ENCODE measurements at places on chromosomes 7 and 10.

DNA sequence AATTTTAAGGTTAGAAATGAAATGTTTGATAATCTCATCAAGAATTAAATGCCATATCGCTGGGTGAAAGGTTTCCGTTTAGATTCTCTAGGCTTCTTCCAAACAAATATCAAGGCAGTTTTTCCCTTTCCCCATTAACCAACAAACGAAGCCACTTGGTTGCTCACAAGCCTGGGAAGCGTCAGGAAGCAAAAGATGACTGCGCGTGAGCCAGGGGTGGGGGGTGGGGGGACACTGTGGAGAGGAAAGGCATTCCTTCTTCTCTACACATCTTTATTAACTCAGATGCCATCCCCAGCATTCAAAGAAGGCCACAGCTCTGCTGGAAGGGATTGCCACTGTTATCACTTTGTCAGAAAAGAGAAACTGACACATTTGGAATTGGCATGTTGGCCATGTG, 207.1 kb downstream of the TRIL start:
- no peak for DNase-seq

DNA sequence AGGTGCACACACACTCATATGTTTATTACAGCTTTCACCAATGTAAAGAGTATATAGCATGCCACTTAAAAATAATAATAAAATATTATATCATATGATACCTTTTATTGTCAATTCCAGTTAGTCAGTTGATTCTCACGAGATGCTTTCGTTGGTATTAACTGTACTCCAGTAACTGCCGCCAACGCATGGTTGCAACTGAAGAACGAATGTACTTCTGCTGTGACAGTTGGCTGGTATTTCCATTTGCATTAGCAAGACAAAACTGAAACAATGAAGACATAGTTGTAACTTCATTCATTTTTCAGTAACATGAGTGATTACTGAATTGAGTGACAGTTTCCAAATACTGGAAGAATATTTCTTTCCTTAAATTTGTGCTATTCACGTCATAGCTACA, 70.5 kb upstream of the PRKCQ start:
- no peak for DNase-seq

DNA sequence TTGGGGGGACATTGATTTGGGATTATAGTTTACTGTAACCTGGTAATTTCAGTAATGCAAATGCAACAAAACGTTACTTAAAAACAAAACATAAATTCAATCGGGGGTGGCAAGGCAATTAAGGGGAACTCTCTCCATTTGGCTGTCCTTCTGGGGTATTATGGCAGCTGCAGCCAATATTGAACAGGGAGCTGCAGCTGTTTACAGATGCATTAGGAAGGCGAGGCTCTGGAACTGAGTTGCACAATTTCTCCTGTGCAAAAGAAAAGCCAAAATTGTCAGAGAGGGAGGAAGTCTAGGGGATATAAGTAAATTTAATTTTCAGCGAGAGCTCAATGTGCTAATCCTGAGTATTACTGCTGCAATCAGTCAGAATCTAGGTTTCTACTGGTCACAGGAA, 36.1 kb downstream of the NEUROD6 start:
- DNase-seq: no peak

DNA sequence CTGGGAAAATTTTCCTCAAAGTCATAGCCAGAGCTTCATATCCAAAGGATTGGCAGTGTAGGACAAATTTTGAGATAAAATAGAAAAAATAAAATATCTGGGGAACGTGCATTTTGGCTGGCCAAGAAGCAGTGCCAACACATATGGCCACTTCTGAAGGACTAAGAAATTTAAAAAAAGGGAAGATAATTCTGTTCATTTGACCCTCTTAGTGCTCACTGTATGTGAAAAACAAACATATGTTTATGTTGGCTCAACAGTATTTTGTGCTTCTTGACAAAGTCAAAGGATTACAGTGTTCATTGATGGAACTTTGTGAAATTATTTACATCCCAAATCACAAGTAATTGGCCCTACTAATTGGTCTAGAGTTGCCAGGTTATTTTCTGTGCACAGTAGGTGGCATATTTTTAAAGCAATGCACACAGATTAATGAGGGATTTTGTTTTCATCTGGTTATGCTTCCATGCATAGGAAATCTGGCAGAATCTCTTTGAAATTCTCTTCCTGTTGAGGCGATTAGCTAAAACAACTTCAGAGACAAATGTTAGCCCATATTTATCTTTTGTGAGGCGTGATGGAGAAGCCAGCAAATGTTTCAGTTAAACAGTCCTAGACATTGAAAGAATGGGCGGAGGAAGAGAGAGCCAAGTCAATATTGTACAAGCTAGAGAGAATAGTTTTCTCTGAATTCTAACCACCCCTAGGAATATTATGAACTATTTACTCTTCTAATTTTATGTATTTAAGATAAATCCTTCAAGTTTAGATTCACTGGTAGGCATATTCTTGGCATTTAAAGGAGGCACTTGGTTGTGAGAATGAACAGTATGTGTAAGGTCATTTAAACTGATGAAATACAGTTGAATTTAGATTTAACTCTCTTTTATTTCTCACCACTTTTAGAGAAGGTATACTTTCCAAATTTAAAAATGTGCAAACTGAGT, 237.7 kb upstream of the MBL2 start:
- DNase-seq: no peak

- DNase-seq: no peak
Observed at GRCh38 chr10:1287487-1287886, 231.3 kb downstream of the WDR37 start.

DNA sequence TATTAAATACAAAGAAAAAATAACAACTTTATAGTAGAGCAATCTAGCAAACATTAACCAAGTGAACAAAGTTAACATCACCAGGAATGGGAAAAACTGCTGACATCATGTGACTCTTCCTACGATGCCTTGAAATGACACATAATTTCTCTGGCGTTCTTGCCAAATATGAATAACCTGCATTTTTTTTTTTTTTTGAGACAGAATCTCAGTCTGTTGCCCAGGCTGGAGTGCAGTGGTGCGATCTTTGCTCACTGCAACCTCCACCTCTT, 126.5 kb upstream of the VKORC1L1 start:
- no peak for DNase-seq

DNA sequence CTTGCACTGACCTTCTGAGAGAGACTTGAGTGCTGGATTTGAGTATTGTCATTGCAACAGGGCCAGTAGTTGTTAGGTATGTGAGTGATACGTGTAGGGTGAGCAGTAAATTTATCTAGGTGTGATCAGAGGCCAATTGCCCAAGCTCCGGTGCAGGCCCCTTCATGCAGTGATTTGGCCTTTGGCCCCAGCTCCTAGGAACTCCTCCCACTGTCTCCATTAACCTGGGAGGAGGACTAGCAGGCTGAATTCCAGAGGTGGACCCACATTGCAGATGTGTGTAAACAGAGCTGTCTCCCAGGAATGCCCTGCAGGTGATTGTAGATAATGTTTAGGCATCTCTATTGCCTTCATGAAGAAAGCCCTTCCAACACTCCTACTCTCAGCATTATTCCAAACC, 19.5 kb downstream of the TCF7L2 start:
- DNase-seq: no peak

GRCh38 chr7:99036546-99037111, 107.3 kb downstream of the SMURF1 start:
- DNase-seq: no peak

GRCh38 chr10:102121739-102122372, 1.7 kb upstream of the LDB1 start:
- DNase-seq: no peak

DNA sequence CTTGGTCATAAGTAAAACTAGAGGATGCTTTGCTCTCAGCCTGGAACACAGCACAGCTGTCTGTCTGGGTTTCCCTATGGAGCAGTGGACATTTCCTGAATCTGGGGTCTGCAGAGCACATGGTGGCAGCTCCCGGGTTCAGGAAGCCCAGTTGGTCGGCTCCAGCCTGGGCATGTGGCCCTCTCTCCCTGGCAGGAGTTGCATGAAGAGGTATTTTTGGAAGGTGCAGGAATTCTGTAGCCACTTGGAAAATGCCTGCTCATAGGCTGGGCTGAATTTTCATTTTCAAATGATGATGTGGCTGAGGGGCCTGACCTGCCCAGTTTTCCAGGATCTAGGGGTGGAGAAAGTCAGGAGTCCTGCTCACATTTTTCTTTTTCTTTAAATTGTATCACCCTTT, 6.7 kb upstream of the TPST1 start:
- DNase-seq: no peak

DNA sequence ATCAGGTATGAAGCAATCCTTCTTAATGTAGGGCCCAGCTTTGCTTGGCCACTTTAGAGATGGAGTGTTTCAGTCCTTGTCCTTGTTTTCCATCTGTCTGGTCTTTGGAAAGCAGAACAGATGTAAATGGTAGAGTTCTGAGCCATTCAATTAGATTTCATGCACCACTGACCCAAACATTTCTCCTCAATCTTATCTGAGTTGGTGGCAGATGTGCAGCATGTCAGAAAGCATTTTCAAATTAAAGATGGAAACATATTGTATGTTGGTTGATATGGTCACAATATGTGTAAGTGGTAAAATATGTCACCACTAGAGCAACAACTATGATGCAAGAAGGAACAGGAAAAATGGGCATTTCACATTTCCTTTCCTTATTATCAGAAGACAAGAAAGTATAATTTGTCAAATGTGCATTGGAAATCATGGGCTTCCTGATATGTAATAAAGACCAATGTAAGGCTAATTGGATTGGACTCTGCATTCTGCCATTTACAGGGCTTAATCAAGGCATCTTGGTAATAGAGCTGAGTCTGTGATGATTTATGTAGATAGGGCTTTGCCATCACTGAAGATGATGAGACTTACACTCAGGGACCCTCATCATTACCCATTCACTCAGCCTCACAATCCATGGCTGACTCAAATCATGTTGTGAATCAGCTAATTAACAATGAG, 750.7 kb downstream of the NRG3 start:
- no peak for DNase-seq

DNA sequence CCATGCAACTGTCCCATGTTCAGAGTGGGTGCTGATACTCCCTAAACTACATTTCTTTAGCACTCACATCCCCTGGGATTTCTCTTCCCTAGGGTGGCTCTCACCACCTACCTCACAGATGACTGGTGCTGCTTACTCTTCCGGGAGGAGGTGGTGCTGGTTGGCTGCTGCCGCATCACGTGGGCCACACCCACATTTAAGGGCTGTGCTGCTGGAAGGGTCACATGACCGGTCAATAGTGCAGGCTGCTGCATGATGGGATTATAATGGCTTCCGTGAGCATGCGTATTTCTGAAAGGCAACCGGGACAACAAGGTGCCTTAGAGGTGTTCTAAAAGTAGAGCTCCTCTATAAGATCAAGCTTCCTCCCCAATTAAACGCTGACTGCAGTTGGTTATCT, 76.8 kb downstream of the CLEC2L start:
- DNase-seq: no peak

GRCh38 chr7:28512668-28513440, 100.5 kb downstream of the CREB5 start:
- no peak for DNase-seq

- DNase-seq: no peak
Observed at GRCh38 chr10:13983035-13983434, 347.7 kb downstream of the FRMD4A start.

- DNase-seq: no peak
Observed at GRCh38 chr10:43119416-43120115, 18.7 kb upstream of the CSGALNACT2 start.

DNA sequence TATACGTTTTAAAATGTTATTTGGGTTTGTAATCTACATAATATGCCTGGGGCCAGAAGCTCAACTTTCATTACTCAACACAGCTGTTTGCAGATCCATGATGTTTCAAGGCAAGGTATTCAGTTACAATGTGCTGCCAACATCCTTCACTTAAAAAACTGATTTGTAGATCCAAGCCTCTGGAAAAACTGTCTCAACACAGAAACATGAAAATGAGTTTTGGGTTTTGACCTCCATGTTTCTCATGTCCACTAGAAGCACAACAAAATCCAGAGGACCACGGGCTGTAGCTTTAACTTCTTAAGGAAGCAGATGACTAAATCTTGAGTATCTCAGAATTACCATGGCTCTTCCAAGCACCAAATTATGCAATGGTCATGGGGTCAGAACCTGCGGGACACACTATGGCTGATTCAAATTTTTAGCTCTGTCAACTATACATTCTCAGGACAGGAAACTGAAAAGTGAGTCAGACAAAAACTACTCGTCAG, 247.1 kb upstream of the GRB10 start:
- no peak for DNase-seq

DNA sequence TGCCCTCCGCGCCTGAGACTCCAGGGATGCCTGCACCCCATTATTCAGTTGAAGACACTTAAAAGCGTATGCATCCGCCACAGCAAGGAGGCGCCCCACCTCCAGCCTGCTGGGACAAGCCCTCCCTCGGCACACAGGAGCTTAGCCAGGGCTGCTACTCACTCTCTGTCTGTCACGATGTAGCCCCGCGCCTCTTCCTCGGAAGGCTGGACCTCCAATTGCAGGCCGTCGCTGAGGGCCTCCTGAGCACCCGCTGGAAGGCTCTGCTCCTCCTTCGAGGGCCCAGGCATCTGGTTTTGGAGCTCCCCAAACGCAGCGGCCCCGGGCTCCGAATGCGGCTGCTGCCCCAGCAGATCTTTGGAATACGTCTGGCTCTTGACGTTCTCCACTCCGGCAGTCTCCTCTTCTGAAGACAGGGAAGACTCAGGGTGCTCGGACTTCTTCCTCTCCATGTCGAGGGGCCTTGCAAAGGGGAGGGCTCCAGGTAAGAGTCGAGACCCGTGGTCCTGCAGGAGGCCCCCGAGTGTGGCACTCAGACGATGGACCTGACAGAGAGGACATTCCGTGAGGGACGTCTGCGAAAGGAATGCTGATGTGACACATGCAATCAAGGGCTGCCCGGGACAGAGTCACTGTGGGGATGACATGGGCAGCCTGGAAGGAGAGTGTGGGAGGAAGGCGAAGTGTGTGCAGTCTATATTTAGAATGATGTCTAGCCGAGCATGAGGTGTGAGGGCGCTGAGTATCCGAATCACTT, 453.9 kb downstream of the PTPRN2 start:
- no peak for DNase-seq

- DNase-seq: peak; percentile 77
Observed at GRCh38 chr7:142797391-142798377, 26.9 kb downstream of the PRSS2 start.

GRCh38 chr7:1698201-1698600, 28.1 kb downstream of the ELFN1 start:
- no peak for DNase-seq

DNA sequence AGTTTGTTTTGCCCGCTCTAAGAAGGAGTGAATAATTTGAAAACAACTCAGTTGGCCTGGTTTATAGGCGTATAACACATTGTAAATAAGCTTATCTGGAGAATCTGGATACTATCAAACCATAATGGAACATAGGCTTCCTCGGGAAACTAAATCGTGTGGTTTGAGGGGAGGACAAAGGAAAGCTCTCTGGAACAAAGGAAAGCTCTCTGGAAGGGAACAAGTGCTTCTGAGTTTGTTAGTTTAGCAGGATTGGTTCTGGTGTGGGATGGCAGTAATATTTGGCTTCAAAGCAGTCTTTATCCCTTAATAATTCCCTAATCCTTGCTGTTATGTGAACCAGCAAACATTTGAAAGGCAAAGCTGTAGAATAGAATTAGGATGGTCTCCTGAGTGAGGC, 15.0 kb upstream of the SLK start:
- no peak for DNase-seq

Measured in vagina (tissue), 2 donors.